AG08396 (cell line): ENCODE measurements at places on chromosomes 4 and X.

DNA sequence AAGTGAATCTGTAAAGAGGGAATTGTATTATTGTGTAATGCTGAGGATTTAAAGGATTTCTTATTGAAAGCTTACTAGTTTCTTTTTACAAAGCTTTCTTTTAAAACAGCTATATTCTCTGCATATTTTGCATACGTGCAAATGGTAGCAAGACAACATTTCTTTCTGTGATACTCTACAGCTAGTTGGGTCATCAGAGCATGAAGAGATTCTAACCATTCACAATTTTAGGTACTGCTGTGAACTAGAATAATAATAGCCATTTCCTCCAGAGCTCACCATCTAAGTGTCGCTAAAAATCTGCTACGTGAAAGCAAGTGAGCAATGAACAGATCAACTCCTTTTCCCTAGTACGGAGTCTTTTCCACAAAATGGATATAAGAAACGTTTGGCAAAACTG is 37.3 kb downstream of the ARHGAP6 start:
- DNase-seq = no peak

- DNase-seq = no peak
These were observed 107.8 kb downstream of the STOX2 start for GRCh38 chr4:184012937-184013336.

DNA sequence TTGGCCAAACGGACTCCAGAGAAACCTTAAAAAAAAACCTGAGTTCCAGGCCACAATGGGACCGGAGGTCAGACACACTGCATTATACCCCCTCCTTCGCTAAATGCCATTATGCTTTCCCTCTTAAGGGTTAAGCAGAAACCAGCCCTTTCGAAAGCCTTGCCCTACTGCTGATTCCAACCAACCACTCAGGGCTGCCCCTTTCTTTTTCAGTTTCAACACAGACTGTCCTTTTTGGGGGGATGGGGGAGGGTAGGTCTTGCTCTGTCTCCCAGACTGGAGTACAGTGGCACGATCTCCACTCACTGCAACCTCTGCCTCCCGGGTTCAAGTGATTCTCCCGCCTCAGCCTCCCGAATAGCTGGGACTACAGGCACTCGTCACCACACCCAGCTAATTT is 49.5 kb upstream of the MAN2B2 start:
- no peak for DNase-seq

DNA sequence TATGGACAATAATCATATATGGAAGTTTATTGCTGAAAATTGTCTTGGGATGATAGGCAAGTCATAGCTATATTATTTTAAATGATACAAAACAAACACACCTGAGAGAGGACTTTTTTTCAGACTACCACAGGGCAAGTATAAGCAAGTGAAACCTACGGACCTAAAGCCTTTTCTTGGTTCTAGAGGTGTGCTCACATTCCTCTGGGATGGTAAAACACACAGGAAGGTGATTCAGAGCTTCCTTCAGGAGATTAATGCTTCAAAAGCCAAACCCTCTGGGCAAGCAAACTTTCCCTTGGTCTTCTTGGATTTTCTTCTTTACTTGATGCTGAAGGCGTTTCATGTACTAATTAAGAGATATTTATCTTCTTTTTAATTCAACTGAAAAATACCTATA is 60.1 kb upstream of the ACSL4 start:
- DNase-seq = no peak

- DNase-seq = peak; percentile 16
These were observed 13.9 kb upstream of the ETDC start for GRCh38 chrX:135295238-135295943.
